ENCODE measurements at places on chromosomes 1 and 21.

DNA sequence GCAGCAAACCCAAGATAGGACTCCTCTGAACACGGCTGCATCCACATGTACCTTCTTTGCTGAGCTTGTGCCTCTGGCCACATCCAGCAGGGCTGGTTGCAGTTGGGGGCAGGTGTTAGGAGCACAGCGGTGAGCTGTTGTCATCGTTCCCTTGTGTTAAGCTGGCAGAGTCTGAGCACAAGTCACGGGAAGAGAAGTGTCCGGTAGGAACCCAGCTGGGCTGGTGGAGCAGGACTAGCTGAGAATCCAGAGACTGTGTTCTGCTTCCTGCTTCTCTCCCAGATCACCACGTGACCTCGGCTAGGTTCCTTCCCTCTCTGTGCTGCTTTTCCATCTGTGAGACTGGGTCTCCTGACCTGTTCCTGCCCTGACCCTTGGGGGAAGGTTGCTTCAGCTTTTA is 105.1 kb downstream of the PCBP3 start:
- DNase-seq = no peak

- no peak for DNase-seq
Observed at GRCh38 chr1:196433000-196433399, 175.2 kb downstream of the KCNT2 start.

- DNase-seq = no peak
Observed at GRCh38 chr1:237867380-237867888, 23.3 kb downstream of the ZP4 start.

GRCh38 chr1:93764366-93764750 is 82.7 kb upstream of the BCAR3 start:
- DNase-seq = no peak

GRCh38 chr1:33074193-33074945 is 6.6 kb upstream of the AZIN2 start:
- DNase-seq = no peak

DNA sequence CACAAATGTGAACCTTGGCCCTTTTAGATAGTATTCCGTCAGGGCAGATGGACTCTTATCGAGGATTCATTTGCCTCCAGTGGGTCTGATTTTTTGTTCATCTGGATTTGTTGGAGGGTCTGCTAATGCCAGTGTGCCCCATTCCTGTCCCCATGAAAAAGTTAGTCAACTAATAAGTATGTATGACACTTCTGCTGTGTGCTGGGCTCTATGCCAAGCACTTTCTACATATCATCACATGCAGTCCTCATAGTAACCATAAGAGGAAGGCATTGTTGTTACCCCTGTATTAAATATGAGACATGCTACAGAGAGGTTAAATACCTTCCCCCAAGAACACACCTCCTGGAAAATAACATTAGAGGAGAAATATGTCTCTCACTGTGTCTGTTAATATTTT is 46.6 kb upstream of the MAB21L3 start:
- DNase-seq = no peak

- no peak for DNase-seq
Observed at GRCh38 chr1:202197653-202198365, 4.2 kb downstream of the LGR6 start.

DNA sequence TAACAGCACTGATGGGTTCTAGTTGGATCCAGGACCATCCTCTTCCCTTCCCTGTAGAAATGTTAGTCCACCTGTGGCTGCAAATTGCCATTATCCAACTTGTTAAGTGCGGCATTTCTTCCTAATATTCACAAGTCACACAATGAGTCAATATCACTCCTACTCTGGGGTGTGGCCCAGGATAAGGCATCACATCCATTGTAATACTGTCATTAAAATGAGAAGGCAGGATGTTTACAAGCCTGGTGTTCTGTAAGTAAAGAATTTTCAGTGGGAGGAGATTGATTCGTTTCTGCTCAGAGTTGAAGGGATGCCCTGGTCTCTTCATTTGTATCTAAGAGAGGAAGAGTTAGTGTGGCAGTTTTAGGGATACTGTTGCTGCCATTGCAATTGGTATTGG is 18.1 kb upstream of the ARHGAP29 start:
- DNase-seq = no peak

DNA sequence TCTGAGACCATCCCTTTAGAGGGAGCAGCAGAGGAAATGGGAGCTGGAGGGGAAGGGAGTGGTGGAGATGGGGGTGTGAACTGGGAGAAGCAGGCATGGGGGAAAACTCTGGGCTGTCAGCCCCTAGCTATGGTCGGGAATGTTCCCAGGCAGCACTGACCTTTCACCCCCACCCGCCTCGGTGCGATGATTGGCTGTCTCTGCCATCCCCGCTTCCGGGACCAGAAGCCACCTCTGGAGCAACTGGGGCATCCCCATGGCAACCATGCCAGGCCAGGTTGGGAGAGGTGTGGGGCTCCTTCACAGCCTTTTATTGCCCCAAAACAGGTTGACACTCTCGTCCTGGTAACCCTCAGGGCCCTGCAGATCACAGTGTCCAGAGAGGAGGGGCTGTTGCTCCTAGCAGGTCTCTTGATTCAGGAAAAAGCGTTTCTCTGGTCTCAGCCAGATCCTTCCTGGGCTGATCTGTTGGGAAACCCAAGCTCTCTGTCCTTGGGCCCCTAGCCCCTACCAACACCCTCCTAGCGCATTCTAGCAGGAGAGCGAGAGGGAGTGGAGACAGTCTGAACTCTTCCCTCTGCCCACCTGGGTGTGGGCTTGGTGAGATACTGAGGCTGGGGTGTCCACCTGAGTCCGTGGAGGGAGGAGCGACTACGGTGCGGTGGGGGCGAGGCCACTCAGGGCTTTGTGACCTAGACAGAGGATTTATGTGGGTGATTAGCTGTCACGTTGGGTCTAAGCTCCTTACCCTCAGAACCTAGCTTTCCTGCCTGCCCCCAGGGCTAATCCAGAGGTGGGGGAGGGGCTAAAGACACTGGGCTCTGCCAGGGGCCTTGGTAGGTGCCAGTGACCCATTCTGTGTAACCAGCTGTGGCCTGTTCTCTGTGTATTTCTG is 12.2 kb upstream of the SLC6A9 start:
- no peak for DNase-seq

DNA sequence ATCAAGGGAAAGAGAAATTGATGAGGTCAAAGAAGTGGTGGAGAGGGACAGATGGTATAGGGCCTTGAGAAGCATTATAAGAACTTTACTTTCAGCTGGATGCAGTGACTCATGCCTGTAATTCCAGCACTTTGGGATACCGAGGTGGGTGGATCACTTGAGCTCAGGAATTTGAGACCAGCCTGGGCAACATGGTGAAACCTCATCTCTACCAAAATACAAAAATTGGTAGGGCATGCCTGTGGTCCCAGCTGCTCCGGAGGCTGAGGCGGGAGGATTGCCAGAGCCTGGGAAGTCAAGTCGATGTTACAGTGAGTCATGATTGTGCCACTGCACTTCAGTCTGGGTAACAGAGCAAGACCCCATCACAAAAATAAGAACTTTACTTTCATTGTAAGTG is 5.7 kb downstream of the TMEM50A start:
- no peak for DNase-seq

DNA sequence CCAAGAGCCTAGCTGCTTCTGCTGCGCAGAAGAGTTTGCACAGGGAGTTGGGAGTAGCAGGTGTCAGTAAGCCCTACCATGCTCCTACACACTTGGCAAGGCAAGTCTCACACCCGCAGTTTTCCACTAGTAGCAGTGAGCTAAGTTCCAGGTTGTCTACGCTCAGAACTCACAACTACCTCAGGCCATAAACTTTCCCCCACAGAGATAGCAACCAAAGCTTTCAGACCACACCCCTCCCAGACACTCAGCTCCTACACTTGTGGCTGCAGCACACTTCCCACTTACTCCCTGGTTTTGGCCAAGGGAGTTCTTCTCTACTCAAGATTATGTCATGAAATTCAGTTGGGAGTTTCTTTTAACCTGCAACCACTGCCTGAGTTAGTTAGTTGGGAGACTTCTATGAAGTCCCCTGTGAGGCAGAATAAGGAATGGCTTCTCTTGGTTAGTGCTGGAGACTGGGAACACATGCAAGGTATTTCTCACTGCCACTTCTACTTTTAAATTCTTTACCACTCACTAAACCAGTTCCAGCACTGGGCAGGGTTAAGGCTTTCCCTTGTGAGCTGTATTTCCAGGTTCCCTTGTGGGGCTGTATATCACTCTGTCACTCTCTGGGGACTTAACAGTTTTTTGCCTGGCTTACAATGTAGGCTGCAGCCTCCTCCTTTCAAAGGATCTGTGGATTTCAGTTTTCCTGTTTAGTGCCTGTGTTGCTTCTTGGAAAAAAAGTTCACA is 18.3 kb upstream of the MAB21L3 start:
- DNase-seq = no peak

GRCh38 chr1:111843177-111843576 is 87.5 kb downstream of the DDX20 start:
- no peak for DNase-seq

GRCh38 chr1:162091681-162092524 is 22.4 kb downstream of the NOS1AP start:
- no peak for DNase-seq

GRCh38 chr1:115133440-115133839 is 44.1 kb upstream of the TSPAN2 start:
- DNase-seq = no peak

- DNase-seq = no peak
Observed at GRCh38 chr1:11792106-11792505, 13.7 kb downstream of the MTHFR start.

GRCh38 chr1:245313576-245313975 is 158.8 kb downstream of the KIF26B start:
- DNase-seq = no peak

DNA sequence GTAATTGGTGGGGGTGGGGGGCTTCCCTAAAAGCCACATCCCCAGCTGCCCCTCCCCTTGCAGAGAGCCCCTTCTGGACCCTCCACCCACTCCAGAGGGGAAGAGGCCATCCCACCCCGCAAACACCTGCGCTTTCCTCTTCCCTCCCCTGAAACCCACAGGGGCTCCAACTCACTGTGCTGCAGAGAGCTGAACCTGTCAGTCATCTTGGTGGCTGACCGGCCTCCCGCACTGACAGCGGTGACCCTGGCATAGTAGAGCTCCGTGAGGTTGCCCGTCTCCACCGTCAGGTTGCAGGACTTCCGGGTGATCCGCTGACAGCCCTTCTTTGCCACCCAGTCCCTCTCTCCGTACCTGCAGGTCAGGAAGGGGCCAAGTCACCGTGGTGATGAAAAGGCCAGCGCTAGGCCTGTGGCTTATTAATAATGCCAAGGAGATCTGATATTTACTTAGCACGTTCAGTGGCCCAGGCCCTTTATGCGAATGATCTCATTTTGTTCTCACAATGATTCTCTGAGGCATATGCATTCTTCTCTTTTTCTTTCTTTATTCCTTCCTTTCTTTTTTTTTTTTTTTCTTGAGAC is 5.9 kb downstream of the IL22RA1 start:
- DNase-seq = no peak

DNA sequence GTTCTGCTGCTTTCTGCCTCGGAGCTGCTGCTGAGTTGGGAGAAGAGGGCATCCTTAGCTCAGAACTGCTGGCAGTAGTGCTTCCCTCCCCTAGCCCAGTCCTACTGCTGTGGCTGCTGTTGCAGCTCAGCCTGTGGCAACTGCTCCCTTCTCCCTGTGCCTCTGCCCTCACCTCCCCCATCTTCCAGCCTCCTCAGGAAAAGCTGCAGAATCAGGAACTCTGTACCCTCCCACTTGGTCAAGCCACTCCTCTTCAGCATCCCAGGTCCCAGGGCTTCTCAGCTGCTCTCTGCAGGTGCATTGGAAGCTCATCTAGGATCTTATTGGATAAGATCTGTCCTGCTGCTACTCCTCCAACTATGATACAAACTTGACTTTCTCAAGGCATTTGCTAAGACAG is 316.7 kb downstream of the BRINP2 start:
- DNase-seq = no peak

- DNase-seq = no peak
Observed at GRCh38 chr1:8382608-8383505, 64.9 kb downstream of the SLC45A1 start.

GRCh38 chr1:41637367-41637766 is 152.9 kb upstream of the EDN2 start:
- no peak for DNase-seq

DNA sequence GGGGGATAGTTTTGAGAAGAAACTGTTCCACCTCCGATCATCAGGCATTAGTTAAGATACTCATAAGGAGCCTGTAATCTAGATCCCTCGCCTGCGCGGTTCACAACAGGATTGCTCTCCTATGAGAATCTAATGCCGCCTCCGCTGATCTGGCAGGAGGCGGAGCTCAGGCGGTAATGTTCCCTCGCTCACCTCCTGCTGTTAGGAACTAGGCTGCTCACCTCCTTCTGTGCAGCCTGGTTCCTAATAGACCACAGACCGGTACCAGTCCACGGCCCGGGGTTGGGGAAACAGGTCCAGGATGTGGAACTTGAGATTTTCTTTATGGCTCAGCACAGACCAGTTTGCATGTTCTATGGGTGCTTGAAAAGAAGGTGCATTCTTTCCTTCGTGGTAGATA is 27.2 kb upstream of the FAM3B start:
- DNase-seq = no peak

GRCh38 chr1:82492159-82492558 is 691.4 kb downstream of the ADGRL2 start:
- DNase-seq = no peak

GRCh38 chr1:156839426-156840109 is 19.3 kb downstream of the INSRR start:
- DNase-seq = no peak

GRCh38 chr1:115041654-115042053 is 12.0 kb downstream of the TSHB start:
- DNase-seq = no peak

GRCh38 chr1:214707306-214708087 is 104.5 kb downstream of the CENPF start:
- DNase-seq = no peak

DNA sequence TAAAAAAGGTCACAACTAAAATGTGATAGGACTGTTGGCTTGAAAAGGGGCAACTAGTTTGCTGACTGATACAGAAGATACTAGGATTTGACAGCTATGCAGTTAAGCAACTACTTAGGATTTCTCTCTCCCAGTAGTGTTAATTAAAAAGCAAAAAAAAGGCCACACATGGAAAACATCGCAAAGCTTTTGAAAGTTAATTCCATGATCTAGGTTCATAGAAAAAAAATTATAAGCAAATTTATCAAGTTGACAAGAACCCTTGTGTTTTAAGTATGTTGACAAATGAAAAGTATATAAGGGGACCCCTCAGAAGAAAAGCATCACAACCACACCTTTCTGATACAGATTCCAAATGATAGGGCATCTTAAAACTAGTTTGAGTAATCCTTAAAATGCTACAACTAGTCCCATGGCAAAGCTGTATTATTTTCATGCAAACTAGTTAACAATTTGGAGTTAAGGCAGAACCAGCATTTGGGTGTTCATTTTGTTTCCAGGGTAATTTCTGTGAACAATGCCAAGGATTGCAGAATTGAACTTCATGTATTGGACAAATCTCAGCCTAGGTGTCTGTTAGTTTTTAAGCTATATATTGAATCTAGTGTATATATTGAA is 4.1 kb downstream of the PNRC2 start:
- no peak for DNase-seq

DNA sequence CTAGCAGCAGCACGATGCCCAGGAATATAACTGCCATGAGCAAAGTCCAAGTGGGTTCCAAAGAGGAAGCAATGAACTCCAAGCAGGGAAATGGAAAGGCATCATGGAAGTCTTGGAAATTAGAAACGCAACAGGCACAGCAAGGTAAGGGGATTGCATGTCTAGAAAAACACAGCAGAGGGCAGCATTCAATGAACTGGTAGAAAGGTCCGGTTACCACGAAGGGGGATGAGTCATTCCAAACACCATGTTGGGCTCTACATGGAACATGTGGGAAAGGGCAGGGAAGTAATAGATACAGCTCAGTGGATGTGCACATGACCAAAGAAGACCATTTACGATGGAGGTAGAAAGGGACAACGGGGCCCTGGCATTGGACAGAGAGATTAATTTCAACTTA is 36.4 kb downstream of the RXRG start:
- no peak for DNase-seq

Measured in stimulated activated CD4-positive, alpha-beta T cell treated with anti-CD3 and anti-CD28 coated beads, Interleukin-1b, Interleukin-23, amount 100 ng/mL, for 1 hour (primary cell).